Astrocyte (in vitro differentiated cells and primary cell): ENCODE measurements at places on chromosomes 6 and 20.
A peak's percentile ranks its signal among the peaks of the same experiment; 100 is the strongest.

- no peak overlapping the region for H3K4me3 ChIP-seq
- DNase-seq = no peak
- H3K36me3 ChIP-seq = no peaks in the 10 kb centered on the region
- H3K4me1 ChIP-seq = peaks cover 15% of the 10 kb centered on the region
These were observed 85.2 kb downstream of the TCP11 start for GRCh38 chr6:35055891-35056290.

DNA sequence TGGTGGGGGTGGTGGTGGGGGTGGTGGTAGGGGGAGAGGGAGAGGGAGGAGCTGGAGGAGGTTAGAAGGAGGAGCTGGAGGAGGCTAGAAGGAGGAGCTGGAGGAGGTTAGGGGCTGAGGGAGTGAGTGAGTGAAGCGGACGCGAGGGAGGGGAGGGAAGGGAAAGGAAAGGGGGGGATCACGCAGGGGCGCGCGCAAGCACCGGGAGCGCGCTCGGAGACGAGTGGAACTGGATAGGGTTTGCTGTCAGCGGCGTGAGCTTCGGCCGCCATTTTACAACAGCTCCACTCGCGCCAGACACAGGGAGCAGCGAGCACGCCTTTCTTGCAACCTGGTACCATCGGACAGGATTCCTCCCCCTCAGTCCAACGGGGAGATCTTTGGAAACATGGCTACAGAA is 90.5 kb upstream of the FERMT1 start:
- no peak overlapping the region for H3K27ac ChIP-seq
- H3K27me3 ChIP-seq = no peaks in the 10 kb centered on the region
- no peaks in the 10 kb centered on the region for H3K36me3 ChIP-seq
- no peak overlapping the region for H3K4me3 ChIP-seq
- H3K4me1 ChIP-seq = no peaks in the 10 kb centered on the region

- peak; percentile 57 for DNase-seq
- H3K27me3 ChIP-seq = no peaks in the 10 kb centered on the region
- H3K36me3 ChIP-seq = no peaks in the 10 kb centered on the region
- no peak overlapping the region for H3K4me3 ChIP-seq
- no peak overlapping the region for H3K27ac ChIP-seq
- H3K4me1 ChIP-seq = peaks cover 6% of the 10 kb centered on the region
These were observed 131.3 kb downstream of the PLCB4 start for GRCh38 chr20:9200196-9200595.

DNA sequence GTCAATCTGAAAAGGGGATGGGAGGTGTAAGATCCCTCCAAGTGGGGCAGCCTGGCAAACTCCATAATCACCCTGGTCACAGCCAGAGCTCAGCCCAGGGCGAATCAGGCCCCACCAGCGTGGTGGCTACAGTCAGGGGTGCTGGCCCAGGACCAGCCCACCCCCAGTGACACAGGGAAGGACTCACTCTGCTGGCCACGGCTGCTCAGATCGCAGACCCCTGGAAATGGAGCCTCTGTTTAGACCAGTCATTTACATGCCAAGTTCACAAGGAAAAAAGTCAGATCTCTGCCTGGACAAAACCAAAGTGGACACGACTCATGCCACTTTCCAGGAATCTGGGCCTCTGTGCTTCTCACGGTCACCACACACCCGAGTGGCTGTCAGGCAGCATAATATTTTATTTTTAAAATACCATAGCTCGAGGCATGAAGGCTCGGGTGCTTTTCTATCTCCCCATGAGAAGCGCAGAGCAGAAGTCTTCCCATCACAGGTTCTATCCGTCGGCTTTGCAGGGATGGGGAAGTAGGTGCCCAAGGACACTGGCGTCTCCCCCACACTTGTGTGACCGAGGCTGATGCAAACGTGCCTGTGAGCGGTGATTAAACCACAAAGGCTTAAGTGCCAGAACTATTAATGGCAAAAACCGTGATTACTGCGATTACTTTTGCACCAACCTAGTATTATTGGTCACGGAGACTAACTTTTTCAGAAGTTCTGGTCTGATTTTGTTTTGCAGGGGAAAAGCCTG is 13.0 kb downstream of the PXDC1 start:
- peaks cover 25% of the 10 kb centered on the region for H3K4me1 ChIP-seq
- H3K36me3 ChIP-seq = peaks cover 48% of the 10 kb centered on the region

DNA sequence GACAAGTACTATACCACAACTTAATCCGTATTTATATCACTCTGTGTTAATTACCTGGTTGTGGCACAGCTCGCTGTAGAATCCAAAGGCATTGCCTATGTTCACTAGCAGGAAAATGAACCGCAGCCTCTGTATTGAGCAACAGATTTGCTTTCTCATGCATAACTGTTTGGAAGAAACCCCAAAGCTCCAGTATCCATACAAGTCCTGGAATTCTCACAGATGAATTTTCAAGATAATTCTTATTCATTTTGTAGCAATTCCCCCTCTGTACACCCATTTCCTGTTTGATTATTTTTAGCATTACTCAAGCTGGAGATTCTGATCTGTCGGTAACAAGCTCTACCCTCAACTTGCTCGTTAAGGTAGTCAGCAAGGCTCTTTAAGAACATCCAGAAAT is 63.5 kb downstream of the STMND1 start:
- H3K4me1 ChIP-seq = no peaks in the 10 kb centered on the region
- H3K36me3 ChIP-seq = no peaks in the 10 kb centered on the region
- no peak overlapping the region for H3K27ac ChIP-seq
- DNase-seq = peak; percentile 78
- H3K4me3 ChIP-seq = no peak overlapping the region
- no peaks in the 10 kb centered on the region for H3K27me3 ChIP-seq

DNA sequence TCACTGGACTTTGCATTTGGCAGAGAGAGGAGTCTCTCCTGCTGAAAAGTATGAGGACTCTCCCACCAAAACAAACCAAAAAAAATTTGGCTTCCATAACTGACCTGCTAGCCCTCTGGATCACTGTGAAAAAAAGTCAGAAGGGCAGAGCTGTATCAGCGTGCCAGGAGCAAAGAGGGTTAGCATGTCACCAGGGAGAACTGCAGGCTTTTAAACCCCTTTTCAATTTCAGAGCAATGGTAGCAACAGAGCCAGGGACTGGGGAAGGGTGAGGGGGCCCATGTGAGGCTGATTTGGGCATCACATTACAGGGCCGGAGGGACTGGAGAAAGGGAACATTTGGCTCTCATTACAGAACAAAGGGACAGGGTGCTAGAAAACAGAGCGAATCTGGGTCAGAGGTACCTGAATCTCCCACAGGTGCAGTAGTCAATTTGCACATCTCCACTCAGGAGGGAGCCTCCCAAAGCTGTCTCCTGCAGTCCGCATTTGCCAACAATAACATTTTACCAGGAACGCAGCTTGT is 185.7 kb upstream of the EYA4 start:
- DNase-seq = no peak
- H3K4me1 ChIP-seq = no peaks in the 10 kb centered on the region
- H3K27ac ChIP-seq = no peak overlapping the region
- no peak overlapping the region for H3K4me3 ChIP-seq
- no peaks in the 10 kb centered on the region for H3K36me3 ChIP-seq

- no peaks in the 10 kb centered on the region for H3K27me3 ChIP-seq
- no peak overlapping the region for H3K4me3 ChIP-seq
- no peak overlapping the region for H3K27ac ChIP-seq
- no peak for DNase-seq
- H3K4me1 ChIP-seq = peaks cover 20% of the 10 kb centered on the region
These were observed 99.9 kb downstream of the JAG1 start for GRCh38 chr20:10573951-10574339.
